ENCODE measurements at places on chromosomes 1 and 21. TPM values are rescaled to one million over a fixed set of nuclear protein-coding genes. Genes with fewer than 3 reads are reported as not detected.

The FPGT gene
- total RNA-seq, result 9.9 TPM

The PCBP3 gene
- total RNA-seq, result 20.2 TPM

The SLC30A10 gene
- total RNA-seq, result not detected

The PSMD4 gene
- 205 TPM for total RNA-seq

The CAMK1G gene
- 0.63 TPM for total RNA-seq

The RNU11 gene
- not detected for total RNA-seq

The HSD3B2 gene
- total RNA-seq, result not detected

The FOXO6 gene
- 0.21 TPM for total RNA-seq

The IFI16 gene
- total RNA-seq, result 326 TPM

The CDA gene
- total RNA-seq, result not detected

The TENT5C gene
- 36.3 TPM for total RNA-seq

The CCDC17 gene
- total RNA-seq, result 5.9 TPM

The SV2A gene
- 13.0 TPM for total RNA-seq

The WNT4 gene
- total RNA-seq, result not detected

All from activated T-cell treated with anti-CD3 and anti-CD28 coated beads, Interleukin-2, amount 50 U/mL, for 72 hours (primary cell).